ENCODE measurements at places on chromosomes 13 and 19. TPM values are rescaled to one million over a fixed set of nuclear protein-coding genes. Genes with fewer than 3 reads are reported as not detected.

DNA sequence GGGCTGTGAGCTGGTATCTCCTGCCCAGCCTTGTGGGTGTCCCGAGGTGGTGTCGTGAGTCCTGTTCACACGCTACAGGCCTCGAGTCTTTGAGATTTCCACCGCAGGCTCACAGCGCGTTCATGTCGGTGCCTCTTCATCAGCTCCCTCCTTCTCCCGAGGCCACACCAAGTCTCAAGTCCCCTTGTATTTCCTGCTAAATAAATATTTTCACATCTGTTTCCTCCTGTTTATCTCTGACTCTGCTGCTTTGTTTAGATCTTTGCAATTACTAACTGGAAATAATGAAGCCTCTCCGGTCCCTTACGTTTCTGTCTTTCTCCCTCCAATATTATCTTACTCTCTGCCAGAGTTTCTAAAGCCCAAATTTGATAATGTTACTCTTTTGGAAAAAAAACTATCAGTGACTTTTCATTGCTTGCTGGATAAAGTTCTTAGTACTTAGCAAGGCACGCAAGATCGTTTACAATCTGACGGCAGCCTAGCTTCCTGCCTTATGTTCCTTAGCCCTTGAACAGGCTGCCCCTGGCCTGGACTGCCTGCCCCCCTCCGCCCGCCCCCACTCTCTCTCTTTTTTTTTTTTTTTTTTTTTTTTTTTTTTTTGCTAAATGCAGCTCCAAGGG lies 130.5 kb upstream of the RNF113B start:
- no peak for DNase-seq

- DNase-seq, result peak; percentile 94
Measured at GRCh38 chr13:71867131-71867814, at the start of gene DACH1. DACH1 (minus strand) TSS chr13:71867204.

GRCh38 chr13:27622102-27622820 lies 569 bp downstream of the POLR1D start:
- DNase-seq, result peak; percentile 26

- no peak for DNase-seq
Measured at GRCh38 chr13:45092663-45093062, 27.6 kb upstream of the GTF2F2 start.

The MEIOSIN gene
- polyA plus RNA-seq, result not detected

The CAPN12 gene
- 8.0 TPM for polyA plus RNA-seq

The CYP4F8 gene
- 0.08 TPM for polyA plus RNA-seq

Data from left kidney (tissue), 8 donors.